ENCODE measurements at places on chromosomes 5 and 9.

DNA sequence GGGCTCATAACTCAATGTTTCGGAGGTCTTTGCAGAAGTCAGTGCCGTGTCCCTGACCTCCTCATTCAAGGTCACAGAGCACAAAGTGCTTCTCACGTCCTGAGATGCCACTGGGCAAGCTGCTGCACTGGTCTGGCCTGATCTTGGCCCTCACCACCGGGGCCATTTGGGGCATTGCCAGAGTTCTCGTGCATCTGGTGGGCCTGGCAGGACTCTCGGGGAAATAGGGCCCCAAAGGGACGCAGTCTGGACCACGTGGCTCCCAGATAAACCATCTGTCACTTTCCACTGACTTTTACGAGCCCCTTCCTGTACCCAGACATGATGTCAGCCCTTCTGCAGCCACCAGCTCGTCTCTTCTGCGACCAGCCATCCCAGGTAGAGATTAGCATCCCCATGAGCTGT lies 54.8 kb downstream of the HRH2 start:
- DNase-seq: no peak

DNA sequence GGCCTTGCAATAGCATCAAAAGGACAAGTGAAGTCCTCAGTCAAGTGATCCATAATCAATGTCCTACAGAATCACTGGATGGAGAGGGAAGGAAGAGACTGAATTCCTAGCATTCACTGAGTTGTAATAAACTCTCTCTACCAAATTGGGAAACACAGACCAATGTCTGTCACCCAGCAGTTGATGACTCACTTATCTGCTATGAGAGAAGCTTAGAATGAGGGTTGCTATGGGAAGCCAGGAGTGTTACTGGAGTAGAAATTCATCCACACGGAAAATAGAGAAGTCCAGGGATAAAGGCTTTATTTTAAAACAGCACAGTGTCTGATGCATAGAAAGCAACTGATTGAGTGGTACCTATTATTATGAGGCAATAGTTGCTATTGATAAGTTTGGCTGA lies 407.4 kb downstream of the BRINP1 start:
- peak; percentile 54 for DNase-seq

GRCh38 chr5:168776070-168776469 lies 196.9 kb upstream of the PANK3 start:
- no peak for DNase-seq

GRCh38 chr5:123090661-123091297 lies 1.7 kb downstream of the PRDM6 start:
- DNase-seq: no peak

- DNase-seq: no peak
Measured at GRCh38 chr5:35518104-35518503, 99.6 kb upstream of the SPEF2 start.

DNA sequence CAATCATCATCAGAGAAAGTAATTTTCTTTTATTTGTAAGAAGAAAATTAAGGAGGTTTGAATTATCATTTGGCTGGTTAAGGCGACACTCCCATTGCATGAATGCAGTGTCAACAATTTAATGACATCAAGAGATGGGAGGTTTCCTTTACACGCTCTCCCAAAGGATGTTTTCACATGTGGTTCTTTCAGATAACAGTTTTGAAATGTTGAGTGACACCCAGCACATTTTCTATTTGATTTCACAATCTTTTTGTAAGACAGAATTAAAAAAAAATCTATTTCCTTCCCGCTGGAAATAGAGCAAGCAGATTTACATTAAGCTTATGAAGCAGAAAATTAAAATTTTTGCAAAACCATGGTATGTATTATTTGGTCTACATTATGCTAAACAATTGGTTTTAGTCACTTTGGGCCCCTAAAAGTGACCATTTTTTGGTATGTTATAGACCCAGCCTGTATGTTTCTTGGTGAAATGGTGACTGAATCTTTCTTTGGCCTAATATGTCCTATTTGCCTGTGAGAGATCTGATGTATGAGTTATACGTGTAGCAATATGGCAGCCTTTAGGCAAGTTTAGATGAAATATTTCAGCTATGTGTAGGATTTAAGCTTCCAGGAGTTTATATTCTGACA lies 18.9 kb upstream of the ANKRD55 start:
- no peak for DNase-seq

- peak; percentile 53 for DNase-seq
Measured at GRCh38 chr9:123749580-123750202, 180.2 kb downstream of the DENND1A start.

DNA sequence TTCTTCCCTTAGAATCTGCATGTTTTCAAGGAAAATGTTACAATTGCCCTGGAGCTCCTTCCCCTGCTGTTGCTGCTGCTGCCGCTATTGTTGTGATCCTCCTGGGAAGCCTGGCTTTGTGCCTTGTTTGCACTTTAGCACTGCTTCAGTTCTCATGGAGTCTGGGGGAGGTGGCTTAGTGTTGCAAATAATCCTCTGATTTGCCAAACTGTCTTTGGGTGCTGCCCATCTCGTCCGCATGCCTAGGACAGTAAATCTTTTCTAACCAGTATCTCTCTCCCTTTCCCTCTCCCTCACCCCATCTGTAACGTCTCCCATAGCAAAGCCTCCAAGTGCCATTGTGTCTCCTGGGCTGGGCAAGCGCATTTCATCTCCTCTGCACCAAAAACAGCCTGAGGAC lies 30.3 kb downstream of the FAM240B start:
- DNase-seq: no peak
